NCI-H524 treated with DMSO at 0.1 percent for 48 hours (cell line): ENCODE measurements at places on chromosomes 6 and 20.

GRCh38 chr20:20731000-20731944 is 18.8 kb upstream of the RALGAPA2 start:
- no peak for DNase-seq

DNA sequence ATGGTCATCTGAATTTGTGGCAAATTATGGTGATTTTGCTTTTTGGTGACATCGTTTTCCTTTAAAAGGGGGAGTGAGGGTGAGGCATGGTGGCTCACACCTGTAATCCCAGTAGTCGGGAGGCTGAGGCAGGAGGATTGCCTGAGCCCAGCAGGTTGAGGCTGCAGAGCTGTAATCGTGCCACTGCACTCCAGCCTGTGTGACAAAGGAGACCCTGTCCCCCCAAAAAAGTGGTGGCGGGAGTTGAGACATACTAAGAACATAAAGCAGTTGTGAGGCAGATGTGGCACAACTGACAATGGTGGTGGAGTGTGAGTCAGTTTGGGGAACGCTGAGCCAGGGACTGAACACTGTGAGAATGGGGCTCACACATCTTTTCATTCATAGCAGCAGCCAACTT is 45.5 kb downstream of the ADNP start:
- DNase-seq, result no peak

DNA sequence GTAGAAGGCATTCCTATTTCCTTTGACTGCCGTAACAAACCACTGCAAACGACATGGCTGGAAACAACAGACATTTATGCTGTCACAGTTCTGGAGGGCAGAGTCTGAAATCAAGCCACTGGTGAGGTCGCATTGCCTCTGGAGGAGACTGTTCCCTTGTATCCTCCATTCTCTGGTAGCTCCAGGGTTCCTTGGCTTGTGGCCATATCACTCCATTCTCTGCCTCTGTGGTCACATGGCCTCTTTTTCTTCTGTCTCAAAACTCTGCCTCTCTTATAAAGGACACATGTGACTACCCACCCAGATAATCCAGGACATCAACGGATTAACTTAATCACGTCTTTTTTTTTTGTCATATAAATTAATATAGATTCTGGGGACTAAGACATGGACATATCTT is 84.4 kb downstream of the LYRM2 start:
- no peak for DNase-seq

GRCh38 chr20:33563788-33564187 is 73.9 kb downstream of the CBFA2T2 start:
- DNase-seq, result no peak

DNA sequence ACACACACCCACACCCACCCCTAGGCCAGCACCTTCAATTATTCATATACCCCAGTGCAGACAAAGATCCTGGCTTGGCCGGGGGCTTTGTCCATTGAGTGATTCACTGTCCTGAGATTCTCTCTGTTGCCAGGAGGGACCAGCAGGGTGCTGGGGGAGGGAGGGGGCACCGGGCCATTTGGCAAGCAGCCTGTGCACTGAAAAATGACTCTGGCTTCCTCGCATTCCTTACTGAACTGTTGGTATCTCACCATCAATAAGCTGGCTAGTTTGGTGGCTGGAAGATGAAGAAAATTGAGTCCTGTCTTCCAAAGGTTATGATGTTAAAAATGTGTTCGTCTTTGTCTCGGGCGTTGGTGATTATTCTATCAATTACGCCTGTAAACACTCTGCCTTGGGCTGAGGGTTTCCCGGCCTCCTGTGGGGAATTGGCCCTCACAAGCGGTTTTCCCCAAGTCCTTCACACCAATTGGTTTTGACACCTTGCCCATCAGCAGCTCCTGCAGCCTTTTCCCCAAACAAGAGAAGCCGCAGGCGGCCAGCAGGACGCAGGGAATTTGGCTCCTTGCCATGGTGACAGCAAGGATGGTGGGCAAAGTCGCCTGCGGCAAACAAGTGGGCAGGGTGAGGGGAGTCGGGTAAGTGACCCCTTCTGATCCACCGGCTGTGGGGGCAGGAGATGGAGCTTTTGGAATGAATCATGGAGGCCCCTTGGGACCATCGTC is 4.9 kb downstream of the VSTM2L start:
- DNase-seq, result no peak

GRCh38 chr6:108473197-108473596 is 87.5 kb upstream of the FOXO3 start:
- no peak for DNase-seq

DNA sequence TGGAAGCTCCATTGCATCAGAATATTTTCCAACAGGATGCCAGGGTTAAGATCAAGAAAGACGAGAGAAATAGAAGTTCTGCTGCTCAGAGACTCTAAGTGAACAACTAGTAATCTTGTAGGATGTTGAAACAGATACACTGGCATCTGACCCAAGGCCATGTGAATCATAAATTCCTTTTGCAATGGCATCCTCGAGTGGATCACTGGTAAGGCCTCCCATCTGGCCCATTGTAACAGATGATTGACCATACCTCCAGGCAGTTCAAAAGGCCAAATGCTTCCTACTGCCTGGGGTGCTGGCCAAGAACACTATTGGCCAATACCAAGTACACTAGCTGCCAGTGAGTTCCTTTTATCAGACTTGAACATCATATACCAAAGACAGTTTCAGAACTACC is 9.9 kb upstream of the SLC17A3 start:
- DNase-seq, result no peak

GRCh38 chr6:71375676-71376075 is 87.1 kb downstream of the OGFRL1 start:
- DNase-seq, result no peak

GRCh38 chr20:58547623-58548475 is 32.6 kb upstream of the APCDD1L start:
- no peak for DNase-seq

GRCh38 chr6:5537967-5538366 is 276.7 kb downstream of the FARS2 start:
- no peak for DNase-seq

GRCh38 chr20:41173791-41174341 is 36.5 kb downstream of the PLCG1 start:
- no peak for DNase-seq

DNA sequence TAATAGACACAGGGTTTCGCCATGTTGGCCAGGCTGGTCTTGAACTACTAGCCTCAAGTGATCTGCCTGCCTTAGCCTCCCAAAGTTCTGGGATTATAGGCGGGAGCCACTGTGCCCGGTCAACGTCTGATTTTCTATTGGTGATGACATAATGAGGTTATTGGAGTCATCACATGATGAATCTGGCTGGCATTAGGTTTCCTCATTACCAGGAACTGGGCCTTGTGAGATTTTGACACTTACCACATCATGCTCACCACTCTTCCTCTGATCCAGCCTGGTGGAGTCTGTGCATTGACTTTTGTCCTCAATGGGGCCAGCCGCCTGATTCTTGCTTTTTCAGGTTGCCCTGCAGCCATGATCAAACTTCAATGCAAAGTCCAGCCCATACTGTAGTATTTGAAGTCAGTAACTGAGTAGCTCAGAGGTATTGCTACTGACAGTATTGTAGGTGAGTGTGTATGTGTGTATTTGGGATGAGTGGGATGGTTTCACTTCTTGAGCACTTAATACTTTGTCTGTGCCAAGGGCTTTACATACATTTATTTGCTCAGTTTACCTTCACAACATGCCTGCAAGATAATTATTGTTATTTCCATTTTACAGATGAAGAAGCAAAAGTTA is 16.0 kb downstream of the ANKS1A start:
- DNase-seq, result no peak

- no peak for DNase-seq
Observed at GRCh38 chr6:134245041-134245440, 72.9 kb downstream of the SGK1 start.

DNA sequence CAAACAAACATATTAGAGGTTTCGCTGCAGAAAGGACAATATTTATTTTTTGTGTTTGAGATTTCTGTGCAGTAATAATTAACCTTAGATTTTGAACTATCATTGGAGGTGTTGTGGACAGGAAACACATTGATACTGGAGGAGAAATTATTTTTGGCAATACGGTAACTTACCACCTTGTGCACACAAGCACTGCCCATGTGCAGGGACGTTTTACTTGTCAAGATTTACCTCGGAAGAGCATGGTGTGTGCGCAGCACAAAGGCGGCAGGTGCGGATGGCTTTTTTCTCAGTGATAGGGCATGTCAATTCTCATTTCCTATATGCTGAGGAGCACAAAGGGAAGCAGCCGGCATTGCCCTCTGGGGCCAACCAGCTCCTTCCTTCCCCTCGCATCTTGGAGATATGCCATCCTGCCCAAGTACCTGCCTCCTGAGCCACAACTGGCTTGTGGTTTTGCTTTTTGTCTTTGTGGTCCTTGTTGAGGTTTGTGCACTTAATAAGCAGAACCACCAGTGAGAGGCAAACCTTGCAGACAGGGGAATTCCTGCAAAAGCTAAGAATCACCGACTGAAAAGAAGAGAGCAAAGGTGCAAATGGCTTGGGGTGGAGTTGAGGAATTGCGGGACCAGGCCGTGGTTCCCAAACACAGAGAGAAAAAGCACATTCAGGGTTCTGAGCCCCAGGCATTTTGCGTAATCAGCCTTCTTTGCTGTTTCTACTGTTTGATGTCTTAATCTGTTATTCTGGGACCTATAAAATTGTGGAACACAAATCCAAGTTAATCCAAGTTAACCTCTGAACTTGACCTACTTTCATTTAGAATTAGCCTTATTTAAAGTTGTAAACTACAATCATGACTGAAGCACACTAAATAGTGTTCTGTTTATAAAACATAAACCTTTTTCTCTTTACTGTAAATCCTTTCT is 21.9 kb downstream of the SAMD5 start:
- DNase-seq, result no peak

- no peak for DNase-seq
Observed at GRCh38 chr6:41039060-41039998, at the start of gene UNC5CL. UNC5CL (minus strand) TSS chr6:41039221; CDS start chr6:41035074, 4,147 bp downstream.

DNA sequence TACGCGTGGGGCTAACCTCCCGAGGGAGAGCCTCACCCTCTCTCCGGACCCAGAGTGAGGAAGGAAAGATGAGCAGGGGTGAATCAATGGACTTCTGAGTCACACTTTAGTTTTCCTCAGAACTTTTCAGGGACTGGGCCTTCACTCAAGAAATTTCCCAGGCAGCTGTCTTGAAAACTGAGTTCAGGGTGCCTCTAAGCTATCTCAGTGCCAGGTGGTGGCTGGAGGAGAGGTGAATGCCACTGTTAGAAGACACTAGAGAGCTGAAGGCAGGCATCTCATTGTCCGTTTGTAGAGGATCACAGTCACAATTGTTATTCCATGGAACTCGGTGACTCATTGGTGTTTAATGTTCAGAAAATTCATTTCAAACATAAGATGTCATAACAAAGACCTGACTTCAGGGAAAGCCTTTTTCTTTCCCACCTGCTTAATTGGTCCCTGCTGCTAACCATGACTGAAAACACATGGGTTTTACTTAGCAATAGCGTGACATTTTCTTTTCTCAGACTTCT is 5.3 kb upstream of the SERPINB6 start:
- no peak for DNase-seq

- DNase-seq, result peak; percentile 47
Observed at GRCh38 chr6:43900560-43900915, 130.5 kb downstream of the VEGFA start.

- DNase-seq, result peak; percentile 50
Observed at GRCh38 chr20:34604980-34605788, 46.7 kb downstream of the MAP1LC3A start.

GRCh38 chr20:63371291-63371865 is 10.2 kb upstream of the CHRNA4 start:
- DNase-seq, result no peak

DNA sequence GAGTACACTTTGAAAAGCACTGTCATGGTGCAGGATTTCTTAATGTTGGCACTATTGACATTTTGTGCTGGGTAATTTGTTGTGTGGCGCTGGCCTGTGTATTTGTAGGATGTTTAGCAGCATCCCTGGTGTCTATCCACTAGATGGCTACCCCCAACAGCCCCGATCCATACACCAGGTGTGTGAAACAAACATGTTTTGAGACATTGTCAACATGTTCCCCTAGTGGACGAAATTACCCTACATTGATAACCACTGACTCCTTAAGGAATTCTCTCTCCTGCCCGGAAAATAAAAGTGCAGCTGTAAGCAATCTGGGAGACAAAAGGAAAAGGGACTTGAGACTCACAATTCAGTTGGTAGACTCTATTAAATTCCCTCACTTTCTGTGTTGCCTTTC is 52.6 kb upstream of the TMEM200A start:
- DNase-seq, result no peak

DNA sequence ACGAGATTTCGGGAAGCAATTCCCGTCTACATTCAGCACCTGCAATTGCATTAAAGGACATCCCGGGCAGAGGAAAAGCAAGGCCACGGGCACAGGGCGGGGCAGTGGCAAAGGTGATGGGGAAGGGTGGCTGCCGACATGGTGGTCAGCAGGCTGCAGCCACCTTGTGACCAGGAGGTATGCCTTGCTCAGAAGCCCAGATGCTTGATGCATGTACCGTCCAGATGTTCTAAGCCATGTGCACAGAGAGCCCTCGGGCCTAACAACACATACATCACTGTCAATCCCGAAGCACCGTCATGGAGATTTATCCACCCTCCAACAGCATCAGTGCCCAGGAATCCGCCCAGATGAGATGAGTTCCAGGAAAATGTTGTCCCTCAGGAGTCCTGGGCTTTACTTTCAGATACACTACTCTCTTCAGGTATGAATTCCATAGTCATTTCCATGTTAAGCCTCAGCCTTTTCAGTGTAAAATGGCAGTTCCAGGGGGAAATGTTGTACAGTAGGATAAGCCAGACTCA is 77.8 kb upstream of the FRMD1 start:
- DNase-seq, result no peak
